Thoracic aorta (tissue), 2 donors: ENCODE measurements at places on chromosomes 4 and X.

- no peak for DNase-seq
Measured at GRCh38 chrX:106481341-106481740, 130.4 kb upstream of the RADX start.

- DNase-seq, result no peak
Measured at GRCh38 chr4:112112590-112113170, 32.6 kb upstream of the FAM241A start.

DNA sequence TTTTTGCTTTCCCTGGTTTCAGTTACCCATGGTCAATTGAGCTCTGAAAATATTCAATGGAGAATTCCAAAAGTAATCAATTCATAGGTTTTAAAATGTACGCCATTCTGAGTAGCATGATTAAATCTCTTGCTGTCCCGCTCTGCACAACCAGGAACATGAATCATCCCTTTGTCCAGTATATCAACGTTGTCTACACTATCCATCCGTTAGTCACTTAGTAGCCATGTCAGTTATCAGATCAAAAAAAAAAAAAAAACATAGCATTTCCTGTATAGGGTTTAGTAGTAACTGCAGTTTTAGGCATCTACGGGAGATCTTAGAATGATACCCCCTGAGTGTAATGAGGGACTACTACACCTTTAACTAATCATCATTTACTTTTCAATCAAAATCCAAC, 15.1 kb downstream of the LAMP2 start:
- no peak for DNase-seq

GRCh38 chr4:89298788-89299152, 8.8 kb downstream of the GPRIN3 start:
- no peak for DNase-seq

GRCh38 chr4:24999392-25000089, 31.2 kb downstream of the LGI2 start:
- no peak for DNase-seq

DNA sequence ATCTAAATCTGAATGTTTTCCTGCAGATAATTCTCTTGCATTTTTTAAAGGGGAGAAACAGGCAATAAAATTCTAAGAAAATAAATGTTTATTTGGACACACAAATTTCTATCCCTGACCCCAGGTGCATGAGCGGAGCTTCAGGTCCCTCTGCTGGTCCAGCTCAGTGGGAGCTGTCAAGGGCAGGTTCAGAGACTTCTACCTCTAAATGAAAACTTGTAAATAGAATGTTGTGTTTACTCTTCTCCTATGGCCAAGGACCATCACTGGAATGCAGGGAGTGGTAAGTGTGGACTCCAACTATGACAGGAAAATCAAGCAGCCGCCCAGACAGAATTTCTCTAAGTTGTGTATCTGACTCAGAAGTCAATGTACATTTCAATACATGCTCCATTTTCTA, 148.6 kb upstream of the TTC29 start:
- no peak for DNase-seq

DNA sequence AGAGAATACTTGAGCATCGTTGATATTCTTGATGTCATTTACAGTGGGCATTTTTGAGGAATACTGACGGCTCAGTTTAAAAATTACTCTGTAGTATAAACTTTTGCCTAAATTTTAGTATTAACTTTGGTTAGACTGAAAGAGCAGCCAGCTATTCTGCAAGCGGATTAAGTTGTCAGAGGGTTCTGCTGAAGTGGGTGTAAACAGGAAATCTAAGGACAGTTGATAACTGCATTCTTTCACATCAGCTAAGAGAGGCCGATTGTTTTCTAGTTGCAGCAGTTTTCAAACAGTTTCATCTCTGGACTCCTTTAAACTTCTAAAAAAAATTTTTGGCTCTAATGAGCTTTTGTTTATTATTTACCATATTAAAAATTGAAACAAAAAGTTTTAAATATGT, 149.6 kb downstream of the RAPGEF2 start:
- no peak for DNase-seq

GRCh38 chr4:39587881-39588280, 50.8 kb downstream of the SMIM14 start:
- no peak for DNase-seq

GRCh38 chr4:14767142-14767541, 235.1 kb upstream of the CPEB2 start:
- no peak for DNase-seq

DNA sequence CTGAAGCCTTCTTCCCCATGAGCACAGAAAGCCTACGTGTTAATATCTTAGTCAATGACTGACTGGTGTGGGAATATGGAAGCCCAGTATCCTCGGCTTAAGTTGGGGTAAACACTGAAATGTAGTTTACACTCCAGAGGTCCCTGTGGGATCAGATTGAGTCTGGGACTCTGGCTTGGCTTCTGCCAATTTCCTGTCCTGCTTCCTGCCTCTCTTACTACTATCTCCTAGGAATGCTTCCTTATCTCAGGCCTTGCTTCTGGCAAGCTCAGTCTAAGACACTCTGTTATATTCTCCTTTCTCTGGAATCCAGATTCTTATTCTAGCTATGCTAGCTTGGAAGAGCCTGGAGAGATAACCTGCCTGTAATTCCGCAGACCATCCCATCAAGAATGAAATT, 174.0 kb upstream of the LDB2 start:
- no peak for DNase-seq

- DNase-seq, result no peak
Measured at GRCh38 chr4:40144716-40145115, 52.1 kb upstream of the RHOH start.

GRCh38 chr4:118033148-118034052, 886 bp upstream of the NDST3 start:
- DNase-seq, result no peak

GRCh38 chr4:96698831-96699230, 858.9 kb downstream of the PDHA2 start:
- DNase-seq, result no peak

DNA sequence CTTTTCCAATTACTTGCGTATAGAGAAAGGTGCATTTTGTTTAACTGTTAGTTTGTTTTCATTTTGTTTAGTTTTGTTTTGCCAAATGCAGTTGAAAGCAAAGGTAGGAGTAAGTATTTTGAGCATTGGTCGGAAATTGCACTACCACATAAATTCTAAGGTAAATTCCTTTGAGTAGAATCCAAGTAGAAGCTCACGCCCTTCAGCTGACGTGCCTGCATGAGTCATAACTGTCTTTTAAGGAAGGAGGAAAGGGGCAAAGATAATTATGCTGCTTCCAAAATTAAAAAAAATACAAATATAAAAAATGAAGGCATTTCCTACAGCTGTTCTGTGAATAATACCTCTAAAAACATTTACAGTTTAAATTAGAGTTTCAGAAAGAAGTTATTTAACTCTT, 110.2 kb upstream of the MYOZ2 start:
- DNase-seq, result no peak

GRCh38 chr4:45385306-45385705, 659.0 kb upstream of the GNPDA2 start:
- DNase-seq, result no peak

- no peak for DNase-seq
Measured at GRCh38 chr4:89720981-89721380, 116.0 kb downstream of the SNCA start.
